ENCODE measurements at places on chromosomes 3 and 15.
A peak's percentile ranks its signal among the peaks of the same experiment; 100 is the strongest.

- DNase-seq: peak; percentile 21
These were observed 156.2 kb downstream of the NLGN1 start for GRCh38 chr3:173553635-173554280.

DNA sequence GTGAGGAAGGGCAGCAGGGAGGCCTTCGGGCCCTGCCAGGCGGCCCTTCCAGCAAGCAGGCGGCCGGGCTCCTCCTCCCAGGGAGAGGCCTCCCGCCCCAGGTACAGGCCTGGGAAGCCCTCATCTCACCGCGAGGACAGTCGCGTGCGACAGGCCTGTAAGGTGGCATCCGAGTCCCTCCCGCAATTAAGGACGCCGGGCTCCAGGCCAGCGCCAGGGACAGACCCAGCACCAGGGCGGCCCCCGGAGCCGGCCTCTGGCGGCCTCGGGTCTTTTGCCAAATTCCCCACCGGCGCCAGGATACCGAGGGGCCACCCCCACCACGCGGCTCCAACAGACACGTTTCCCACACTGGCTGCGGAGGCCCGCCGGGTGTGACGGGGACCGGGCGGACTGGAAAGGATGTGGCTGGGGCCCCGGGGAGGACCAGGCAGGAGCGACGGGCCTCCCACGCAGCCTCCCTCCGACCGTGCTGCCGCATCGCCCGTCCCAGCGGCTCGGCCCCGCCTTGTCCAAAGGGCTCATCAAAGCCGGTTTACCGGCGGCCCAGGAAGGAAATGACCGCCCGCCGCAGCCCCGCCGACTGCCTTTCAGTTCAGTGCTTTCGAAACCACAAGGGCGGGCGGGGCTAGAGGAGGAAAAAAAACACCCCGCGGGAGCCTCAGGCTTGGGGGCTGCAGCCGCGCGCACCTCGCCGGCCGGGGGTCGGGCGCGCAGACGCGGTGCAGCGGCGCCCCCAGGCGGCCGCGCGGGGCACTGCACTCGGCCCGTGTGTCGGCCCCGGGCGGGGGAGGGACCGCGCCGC lies 11.3 kb downstream of the XXYLT1 start:
- peak; percentile 86 for DNase-seq

GRCh38 chr3:154588831-154589230 lies 158.8 kb upstream of the GPR149 start:
- DNase-seq: no peak

DNA sequence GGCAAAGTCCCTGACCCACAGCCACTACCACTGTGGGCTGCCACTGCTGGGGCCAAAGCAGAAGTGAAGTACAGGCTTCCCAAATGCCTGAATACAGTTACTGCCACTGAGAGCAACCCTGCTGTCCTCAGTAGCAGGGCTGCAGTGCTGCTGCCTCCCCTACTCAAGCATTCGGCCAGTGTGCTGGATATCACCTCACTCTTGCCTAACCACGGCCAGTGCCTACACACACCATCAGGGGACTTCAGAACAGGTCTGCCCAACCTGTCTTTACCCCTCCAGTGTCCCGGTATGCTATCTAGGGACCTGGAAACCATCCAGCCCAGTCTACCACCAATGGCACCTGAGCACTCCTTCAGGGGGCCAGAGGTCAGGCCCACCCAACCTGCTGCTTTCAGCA lies 261.5 kb upstream of the COL8A1 start:
- no peak for DNase-seq

DNA sequence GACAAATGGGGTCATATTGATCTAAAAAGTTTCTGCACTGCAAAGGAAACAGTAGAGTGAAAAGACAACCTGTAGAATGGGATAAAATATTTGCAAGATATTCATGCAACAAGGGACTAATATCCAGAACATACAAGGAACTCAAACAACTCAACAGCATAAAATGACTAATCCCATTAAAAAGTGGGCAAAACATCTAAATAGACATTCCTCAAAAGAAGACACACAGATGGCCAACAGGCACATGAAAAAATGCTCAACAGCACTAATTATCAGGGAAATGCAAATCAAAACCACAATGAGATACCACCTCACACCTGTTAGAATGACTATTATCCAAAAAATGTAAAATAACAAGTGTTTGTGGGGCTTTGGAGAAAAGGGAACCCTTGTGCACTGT lies 8.8 kb downstream of the SLC12A8 start:
- DNase-seq: no peak

DNA sequence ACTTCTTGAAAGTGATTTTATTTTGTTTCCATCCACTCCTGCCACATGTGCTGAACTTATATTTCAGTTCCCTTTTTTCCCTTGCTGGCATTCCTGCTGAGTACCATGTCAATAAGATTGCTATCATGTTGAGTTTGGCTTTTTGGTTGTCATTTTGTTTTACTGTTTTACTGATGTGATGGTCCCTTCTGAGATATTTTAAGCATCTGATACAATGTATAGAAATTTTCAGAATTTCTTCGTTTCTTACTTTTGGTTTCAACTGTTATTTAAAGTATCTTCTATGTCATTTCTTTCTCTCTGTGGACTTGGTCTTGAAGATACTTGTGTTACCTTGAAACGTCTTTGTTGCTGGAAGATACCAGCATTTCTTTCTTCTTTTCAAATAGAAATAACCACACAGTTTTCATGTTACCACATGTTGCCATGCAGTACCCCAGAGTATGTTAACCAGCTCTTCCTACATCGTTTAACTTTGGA lies 14.1 kb downstream of the SIDT1 start:
- no peak for DNase-seq

DNA sequence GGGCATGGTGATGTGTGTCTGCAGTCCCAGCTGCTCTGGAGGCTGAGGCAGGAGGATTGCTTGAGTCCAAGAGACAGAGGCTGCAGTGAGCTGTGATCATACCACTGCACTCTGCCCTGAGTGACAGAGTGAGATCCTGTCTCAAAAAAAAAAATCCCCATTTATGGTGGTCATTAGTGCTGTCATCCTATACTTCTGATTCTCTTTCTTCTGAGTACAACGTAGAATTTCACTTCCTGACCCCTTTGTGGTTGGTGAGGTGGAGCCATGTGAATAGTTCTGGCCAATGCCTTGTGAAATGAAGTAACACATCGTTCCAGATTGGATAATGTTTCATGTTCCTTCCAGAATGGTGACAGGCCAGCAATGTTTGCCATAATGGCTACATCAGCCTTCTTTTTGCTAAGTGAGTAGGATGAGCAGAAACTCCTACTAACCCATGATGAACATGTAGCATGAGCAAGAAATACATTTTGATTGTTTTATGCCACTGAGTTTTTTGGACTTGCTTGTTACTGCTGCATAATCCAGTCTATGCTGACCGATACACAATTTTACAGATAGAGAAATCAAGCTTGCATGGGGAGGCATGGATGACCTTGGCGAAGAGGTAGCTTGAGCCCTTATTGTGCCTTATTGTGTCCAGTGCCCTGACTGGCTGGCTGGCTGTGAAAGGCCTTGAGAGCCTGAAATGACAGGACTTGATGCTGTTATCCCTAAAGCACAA lies 30.9 kb upstream of the TLE3 start:
- DNase-seq: no peak

DNA sequence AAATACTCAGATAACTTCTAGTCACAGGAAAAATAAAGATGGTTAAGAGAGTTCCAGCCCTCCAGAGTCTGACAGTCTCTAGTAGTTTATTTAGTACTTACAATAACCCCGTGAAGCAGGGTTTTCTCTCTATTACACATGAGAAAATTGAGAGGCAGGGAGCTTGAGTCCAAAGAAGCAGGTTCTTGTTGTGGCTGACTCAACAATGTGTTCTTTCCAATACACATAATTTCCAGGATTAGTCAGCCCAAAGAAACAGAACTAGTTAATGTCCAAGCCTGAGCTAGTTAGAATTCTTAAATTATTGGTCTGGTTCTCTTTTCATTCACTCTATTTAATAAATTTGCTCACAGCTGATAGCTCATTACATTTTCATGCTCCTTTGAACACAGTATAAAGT lies 49.9 kb downstream of the ALDH1A2 start:
- no peak for DNase-seq

DNA sequence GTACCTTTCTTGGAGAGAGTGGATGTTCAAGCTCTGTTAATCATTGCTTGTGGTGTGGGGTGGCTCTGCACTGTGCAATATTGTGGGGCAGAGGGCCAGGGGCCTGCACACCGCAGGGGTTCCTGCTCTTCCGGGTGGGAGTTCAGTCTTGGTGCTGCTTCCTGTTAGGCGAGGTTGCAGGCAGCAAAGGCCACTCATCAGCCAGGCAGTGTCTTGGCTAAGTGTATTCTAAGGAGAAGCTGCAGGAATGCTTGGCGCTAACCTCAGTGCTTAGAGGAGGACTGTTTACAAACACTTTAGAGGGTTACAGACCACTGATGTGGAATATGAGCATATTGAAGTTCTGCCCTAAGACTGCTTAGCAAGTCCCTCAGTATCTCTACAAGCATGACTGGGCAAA lies 81.7 kb downstream of the CEP63 start:
- no peak for DNase-seq

DNA sequence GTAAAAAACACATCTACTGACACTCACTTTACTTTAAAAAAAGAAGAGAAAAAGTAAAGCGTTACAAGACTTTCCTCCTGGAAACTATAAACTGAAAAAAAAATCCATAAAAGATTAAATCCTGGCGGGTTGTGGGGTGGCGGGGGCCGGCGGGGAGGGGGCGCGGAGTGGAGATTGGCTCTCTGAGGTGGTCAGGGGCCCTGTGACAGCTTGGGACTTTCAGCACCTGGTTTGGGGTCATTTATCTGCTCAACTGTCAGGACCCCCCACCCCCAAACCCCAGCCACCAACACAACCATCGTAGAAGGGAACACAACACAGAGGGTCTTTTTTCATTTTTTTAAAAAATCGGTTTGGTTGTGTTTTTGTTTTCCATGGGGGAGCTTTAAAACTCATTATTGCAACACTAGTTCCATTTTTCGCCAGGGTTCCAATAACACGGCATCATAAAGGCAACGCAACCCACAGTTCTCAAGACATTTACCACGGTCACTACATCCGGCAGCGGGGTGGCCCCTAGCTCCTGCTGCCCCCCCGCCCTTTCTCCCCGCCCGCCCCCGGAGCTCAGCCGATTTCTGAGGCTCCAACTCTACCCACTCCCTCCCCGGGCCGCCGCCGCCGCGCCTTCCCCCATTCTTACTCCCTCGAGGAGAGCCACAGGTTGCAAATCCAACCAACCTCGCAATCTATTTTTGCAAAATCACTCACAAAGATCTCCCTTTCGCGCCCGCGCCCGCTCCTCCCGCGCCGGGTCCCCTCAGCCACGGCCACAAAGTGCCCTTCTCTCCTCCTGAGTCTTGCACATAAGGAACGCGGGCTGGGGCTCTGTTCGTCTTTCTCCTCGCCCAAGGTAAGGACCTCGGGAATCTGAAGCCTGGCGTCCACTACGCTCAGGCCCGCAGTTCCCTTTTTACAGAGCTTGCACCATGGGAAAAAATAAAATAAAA lies 1.8 kb downstream of the BCL6 start:
- DNase-seq: peak; percentile 71

- DNase-seq: no peak
These were observed 34.8 kb downstream of the IL12A start for GRCh38 chr3:160023476-160023875.

GRCh38 chr3:186440891-186441290 lies 78.9 kb upstream of the DGKG start:
- DNase-seq: no peak

- no peak for DNase-seq
These were observed 574 bp downstream of the SLC38A3 start for GRCh38 chr3:50205413-50206276.

- DNase-seq: no peak
These were observed 1146.6 kb downstream of the OTOL1 start for GRCh38 chr3:162643245-162643644.

- DNase-seq: no peak
These were observed 72.0 kb upstream of the MAP4 start for GRCh38 chr3:48088056-48088748.

GRCh38 chr3:100374521-100374920 lies 26.4 kb downstream of the TOMM70 start:
- DNase-seq: no peak

GRCh38 chr3:81967393-81967792 lies 205.9 kb upstream of the GBE1 start:
- DNase-seq: no peak

DNA sequence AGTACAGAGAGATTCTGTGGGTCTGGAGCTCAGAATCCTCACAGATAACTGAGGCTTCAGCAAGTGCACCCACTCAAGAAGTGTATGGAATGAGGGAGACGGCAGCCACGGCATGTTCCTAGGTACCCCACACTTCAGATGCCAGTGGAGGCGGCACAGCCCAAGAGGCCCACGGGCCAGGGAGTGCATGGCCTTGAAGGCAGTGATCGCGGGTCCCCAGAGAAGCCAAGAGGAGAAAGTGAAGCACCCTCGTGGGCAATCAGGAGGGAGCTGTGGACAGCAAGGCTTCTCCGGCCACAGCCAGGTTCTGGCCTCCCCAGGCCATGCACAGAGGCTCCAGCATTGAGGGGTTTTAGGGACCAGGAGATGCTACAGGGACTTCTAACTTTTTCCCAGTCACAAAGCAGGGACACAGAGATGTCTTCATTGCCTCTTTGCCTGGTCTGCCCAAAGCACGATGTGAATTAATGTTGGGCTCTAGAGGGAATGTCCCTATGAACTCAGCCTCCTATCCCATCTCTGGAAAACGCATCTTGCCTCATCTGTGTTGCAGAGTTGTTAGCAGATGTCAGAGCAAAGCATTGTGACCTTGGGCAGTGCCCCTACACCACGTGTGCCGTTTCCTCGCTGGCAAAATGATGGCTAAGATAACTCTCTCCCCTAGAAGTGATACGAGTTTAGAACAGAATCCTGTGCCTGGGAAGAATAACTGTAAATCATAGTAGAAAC lies 2.6 kb upstream of the MAP6D1 start:
- no peak for DNase-seq

- no peak for DNase-seq
These were observed 183.5 kb downstream of the SUCNR1 start for GRCh38 chr3:152056987-152057386.

DNA sequence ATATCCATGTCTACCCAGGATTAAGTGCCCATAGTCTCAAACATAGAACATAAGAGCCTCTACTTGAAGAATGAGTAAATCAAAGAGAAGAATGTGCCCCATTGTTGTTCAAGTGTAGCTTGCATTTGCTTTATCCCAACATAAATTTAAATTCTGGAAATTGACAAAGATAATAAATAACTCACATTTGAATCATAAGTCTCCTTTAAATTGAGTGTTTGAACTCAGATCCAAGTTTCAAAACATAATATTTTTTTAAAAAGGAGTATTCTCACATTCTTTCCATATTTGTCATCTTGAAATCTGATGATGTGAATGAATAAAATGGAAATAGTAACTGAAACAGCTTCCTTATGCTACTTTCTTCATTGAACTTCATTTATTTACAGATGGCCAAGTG lies 135.2 kb downstream of the MECOM start:
- no peak for DNase-seq

GRCh38 chr15:85312486-85312885 lies 67.9 kb upstream of the AKAP13 start:
- DNase-seq: no peak

DNA sequence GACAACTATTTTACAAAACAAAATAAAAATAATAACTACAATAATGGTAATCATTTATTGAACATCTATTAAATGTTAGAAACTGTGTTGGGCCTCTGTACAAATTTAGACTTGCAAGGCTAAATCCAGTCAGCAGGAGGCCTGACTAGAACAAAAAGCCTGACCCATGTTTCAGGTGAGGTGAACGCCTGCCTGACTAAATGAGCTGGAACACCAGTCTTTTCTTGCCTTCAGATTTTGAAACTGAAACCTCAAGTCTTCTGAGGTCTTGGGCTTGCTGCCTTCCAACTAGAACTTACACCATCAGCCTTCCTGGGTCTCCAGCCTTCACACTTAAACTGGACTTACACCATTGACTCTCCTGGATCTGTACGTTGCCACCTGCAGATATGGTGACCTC lies 706.9 kb downstream of the TBL1XR1 start:
- no peak for DNase-seq

Data from NCI-H345 (cell line).